ENCODE measurements at places on chromosomes 1 and 21.

DNA sequence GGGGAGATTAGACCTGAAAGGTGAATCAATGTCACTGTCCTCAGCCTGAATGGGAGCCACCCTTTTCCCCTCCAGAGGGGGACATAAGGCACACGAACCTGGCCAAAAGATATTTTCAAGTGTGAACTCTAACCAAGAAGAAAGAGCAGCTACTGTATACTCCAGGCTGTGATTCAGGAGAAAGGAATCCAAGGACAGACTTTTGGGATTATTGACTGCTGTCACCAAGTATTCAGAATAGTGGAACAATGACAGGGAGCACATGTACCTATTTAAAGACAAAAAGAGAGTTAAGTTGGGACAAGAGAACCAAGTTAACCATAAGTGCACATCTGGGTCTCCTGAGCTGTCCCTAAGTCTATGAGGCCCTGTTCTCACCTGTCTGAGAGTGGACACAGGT, 2.4 kb downstream of the ICMT start:
- DNase-seq = no peak

DNA sequence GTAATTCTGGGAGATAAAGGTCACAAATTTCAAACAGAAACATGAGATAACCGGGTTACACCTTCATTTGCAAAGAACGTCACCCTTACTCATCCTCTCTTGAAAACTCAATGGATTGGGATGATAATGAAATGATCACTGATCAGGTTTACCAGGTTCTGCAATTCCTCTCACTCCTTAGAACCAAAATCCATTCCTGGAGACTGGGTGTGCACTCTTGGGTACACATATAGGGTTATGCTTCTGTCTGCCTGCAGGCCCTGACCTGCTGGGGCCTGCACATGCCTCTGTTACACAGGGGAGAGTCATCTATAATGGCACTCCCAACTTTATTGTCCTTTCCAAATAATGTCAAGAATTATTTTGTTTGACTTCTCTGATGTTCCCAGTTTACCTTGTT, 8.3 kb downstream of the SUSD4 start:
- DNase-seq = no peak

DNA sequence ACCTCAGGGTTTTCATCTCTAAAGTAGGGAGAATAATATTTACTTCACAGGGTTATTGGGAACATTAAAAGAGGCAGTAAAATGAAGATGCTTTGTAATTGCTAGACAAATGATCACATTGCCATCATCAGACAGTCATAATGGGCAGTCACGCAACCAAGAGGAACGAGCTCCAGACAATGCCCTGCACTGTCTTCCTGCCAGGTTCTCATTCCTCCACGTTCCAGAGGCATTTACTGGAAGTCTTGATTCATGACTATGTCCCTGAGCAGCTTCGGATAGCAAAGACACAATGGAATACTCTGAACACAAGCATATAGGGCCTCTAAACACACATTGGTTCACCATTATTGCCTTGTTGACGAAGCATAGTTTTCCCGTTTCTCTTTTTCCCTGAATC, 389.7 kb downstream of the NTNG1 start:
- DNase-seq = no peak

DNA sequence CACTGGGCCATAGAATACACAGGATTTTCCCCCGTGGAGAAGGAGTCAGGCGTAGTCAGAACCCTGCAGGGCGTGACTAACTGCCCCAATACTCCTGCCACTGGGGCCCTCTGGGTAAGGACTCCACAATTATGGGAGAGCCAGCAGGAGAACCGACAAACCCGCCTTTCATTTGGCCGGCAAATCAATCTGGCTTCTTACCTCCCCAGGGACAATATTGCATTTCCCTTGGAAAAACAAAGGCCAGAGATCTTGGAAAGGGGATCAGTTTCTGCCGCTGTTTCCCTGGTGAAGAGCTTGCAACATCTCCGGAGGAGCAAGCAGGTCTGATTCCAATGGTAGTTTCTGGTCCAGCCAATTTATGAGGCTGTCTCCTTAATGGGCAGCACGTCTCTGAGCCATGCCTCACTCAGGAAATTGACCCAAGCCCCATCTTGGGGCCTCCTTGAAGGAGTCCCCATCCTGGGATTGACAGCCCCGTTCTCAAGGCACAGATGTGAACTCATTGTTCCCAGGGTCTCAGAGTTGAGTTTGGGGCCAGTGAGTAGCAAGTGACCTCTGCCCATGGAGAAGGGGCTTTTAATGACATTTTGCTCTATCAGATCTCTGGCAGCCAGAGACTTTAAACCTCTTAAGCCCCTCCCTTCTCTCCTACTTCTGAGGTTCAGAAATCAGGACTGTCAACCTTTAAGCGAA, 4.3 kb downstream of the TRABD2B start:
- DNase-seq = no peak

DNA sequence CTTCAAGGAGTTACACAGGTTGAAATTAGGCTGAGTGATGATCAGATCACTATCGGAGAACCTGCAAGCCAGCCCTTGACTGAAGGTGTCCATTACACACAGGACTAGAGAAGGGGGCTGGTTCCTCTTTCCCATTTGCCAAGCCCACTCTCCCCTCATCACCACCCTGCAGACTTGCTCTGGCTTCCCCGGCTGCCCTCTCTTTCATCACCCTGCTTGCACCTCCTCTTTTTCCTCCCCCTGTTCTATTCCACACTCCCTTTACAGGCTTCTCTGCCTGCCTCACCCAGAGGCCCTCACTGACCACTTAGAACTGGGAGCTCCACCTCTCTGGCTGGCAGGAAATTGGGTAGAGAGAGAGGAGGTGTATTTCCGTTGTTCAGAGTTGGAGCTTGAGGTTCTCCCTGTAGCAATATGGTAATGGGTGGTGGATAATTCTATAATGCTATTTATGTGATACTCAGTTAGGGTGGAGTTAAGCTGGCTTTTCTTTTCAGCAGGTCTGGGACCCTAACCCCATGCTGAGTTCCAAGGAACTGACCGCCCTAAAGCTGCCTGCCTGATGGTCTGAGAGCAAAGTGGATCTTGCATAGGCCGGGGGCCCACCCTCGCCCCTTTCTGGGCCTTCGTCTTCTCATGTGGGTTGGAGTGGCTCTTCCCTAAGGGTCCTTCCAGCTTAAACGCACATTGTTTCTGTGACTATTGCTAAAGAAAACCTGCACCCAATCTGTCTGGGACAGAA, 111.8 kb upstream of the ADAR start:
- no peak for DNase-seq

- DNase-seq = no peak
Observed at GRCh38 chr1:5979536-5980313, 12.5 kb downstream of the NPHP4 start.

DNA sequence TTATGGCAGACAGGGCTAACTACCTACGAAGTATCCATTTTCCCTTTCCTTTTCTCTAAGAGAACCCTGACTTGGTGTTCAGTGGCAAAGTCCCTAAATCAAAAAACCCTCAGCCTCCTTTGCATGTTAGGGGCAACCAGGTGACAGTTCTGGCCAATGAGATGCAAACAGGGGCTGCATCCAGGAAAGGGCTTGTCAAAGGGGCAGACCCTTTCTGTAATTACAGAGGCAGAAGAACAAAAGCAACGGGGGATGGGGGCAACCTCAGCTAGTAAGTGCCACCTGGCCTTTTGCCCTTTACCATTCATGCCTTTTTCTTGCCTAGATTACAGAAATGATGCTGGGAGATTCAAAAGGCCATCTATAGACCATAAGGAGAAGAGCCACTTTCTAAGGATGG, 34.4 kb downstream of the GLUL start:
- DNase-seq = no peak

DNA sequence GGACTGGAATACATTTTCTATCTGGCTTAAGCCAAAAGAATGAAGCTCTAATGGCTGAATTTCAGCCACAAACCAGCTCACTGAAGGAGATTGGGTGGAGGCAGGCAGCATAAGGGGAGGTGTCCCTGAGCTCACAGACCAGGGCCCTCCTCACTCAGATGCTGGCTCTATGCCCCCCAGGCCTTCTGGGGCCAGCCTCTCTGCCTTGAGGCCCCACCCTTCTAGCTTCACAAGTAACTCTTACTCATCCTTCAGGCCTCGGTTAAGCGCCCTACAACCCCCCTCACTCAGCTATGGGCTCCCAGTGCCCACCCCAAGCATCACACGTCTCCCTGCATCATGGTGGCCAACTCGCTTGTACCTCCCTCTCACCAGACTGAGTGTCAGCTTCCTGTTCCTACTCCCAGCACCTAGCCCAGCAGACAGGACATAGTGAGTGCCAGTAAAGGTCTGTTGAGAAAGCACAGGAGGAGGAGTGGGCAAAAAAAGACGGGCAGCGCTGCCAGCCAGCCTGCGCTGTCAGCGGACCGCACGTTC, 40.8 kb upstream of the GPR157 start:
- DNase-seq = no peak

DNA sequence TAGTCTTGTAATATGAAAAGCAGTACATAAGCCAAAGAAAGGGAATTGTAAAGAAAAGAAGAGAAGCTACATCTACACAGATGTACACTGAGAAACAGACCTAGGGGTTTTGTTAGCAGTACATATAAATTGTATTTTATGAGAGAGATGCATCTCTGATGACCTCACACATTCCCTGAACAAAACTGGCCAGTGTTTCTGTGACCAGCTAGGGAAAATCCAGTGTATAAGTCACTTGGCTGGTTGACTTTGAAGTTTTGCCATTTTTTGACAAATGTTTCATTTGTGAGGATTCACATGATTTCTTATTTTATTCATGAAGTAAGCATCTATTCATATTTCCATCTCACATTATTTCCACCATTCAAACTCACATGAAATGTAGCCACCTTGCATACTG, 28.3 kb upstream of the DYNLT5 start:
- no peak for DNase-seq

DNA sequence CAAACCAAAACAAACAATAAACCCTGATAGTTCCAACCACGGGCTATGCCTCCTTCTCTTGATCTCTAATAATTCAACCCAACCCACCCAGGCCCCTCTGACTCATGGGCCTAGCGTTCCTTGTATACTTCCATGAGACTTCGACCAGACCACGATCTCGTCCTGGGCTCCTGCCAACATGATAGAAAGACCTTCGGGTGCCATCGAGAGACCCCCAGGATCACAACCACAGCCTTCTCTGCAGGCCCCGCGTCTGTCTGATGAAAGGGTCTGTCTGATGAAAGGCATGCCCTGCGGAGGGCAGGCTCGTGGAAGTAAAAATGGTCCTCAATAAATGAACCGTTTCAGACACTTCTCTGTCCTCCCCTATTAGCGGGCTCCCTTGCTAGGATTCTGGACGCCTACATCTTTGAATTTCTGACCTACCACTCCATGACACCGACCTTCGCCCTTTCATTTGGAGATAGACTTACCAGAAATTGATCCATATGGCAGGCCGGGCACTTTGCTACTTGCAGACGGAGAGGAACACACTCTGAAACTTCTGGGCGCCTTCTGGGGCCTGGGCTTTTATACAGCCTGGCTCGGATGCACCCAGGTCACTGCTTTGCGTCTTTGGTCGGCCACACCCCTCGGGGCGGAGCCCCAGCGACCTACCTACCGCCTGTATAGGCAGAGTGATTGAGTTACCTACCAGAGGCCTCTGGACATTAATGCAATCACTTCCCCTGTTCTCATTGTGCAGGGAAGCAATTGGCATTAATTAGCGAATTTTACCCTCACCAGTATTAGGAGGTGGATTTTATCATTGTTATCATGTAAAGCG, 5.3 kb upstream of the KLF18 start:
- DNase-seq = no peak

DNA sequence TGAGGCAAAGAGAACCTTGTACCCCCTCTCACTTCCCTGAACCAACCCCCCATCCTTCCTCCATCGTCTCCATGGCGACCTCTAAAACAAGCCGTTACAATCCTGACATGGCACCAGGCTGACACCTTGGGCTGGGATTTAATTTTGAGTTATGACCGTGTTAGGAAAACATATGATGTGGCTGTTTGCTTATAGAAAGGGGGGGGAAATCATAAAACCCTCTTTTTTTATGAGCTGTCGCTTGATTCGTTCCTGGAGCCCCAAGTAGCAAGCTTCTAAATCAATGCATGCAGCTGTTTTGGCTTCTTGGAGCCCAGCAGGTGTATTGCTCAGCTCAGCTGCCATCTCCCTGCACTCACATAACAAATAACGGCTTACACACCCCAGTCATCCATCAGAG, 301.2 kb upstream of the SPAG17 start:
- DNase-seq = peak; percentile 6

DNA sequence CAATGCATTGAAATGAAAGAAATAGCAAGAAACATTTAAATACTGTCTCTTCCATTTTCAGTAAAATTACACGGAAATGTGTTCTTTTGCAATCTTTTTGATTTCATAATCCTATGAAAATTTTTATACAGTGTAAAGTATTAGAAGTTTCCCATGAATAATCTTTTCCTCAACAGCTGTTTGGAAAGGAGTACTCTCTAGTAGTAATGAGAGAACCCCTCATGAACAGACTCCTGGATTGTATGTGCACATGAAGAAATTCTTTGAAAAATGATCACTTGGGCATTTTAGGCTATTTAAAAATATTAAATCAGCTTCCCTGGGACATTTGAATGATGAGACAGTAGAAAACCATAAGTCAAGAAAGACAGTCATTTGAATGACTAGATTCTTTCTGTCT, 64.4 kb downstream of the LHX9 start:
- no peak for DNase-seq

Measured in NCI-H2081 (cell line).